ENCODE measurements at places on chromosomes 4 and X. TPM values are rescaled to one million over a fixed set of nuclear protein-coding genes. Genes with fewer than 3 reads are reported as not detected.

The DCAF12L2 gene
- total RNA-seq, result not detected

The XPNPEP2 gene
- not detected for total RNA-seq

DNA sequence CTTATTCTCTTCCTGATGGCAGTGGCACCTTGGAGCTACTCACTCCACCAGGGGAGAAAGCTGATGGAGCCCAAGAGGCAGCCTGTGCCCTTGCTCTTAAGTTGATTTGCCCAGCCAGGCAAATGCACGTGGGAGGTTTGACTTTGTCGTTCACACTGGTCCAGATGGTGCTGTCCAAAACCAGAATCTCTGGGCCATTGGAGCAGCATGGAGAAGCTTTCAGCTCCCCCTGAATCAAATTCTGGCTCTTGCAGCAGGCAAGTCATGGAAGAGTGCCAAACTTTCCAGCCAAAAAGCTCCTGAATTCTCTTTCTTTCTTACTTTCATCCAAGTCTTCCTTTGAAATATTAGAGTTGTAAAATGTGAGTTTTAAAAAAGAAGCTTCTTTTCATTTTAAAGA is 970.4 kb downstream of the RPA4 start:
- no peak for DNase-seq

DNA sequence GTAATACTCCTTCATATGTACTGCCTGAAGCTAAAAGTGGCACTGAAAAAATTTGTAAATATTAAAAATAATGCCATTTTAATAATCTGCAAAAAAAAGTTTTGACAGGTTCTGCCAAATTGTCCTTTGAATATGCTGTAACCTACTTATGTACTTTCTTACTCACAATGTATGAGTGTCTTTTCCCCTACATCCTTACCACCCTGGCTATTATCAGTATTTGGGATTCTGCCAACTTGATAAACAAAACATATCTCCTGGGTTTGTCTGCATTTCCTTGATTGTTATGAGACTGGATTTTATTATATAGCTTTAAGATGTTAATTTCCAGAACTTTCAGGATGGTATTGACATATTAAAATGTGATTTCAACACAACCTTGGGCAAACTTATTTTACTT is 187.9 kb downstream of the CHM start:
- no peak for DNase-seq

GRCh38 chr4:119652998-119653397 is 24.4 kb upstream of the PDE5A start:
- peak; percentile 29 for DNase-seq

- DNase-seq, result no peak
These were observed 16.8 kb downstream of the ARHGAP6 start for GRCh38 chrX:11648705-11649519.

- DNase-seq, result no peak
These were observed 46.9 kb upstream of the SMARCAD1 start for GRCh38 chr4:94160774-94161173.

DNA sequence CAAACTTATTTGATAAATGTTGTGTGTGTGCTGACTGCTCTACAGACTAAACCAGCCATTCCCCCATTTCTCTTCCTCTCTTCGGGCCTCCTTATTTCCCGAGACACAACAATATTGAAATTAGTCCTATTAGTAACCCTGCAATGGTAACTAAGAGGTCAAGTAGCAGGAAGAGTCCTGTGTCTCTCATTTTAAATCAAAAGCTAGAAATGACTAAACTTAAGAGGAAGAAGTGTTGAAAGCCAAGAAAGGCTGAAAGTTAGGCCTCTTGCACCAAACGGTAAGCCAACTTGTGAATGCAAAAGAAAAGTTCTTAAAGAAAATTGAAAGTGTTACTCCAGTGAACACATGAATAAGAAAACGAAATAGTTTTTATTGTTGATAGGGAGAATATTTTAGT is 357.8 kb upstream of the SLC7A11 start:
- no peak for DNase-seq

DNA sequence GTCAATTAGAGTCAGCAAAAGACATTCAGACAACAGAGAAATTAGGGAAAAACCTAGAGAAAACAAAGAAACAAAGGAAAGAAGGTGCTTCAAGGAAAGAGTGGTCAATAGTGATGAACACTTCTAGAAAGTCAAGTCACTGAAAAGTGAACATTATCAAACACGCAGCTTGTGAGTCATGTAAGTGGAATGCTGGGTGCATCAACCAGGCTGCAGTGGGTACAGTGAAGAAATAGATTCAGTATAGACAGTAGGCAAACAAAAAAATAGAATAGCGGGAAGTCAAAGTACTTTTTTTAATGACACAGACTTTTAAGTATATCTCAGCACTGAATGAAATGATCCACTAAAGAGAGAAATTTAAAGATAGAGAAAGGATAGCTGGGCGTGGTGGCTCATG is 245.8 kb downstream of the ARHGAP24 start:
- DNase-seq, result peak; percentile 36
